B cell (primary cell): ENCODE measurements at places on chromosomes 12 and 14. TPM values are rescaled to one million over a fixed set of nuclear protein-coding genes. Genes with fewer than 3 reads are reported as not detected.

DNA sequence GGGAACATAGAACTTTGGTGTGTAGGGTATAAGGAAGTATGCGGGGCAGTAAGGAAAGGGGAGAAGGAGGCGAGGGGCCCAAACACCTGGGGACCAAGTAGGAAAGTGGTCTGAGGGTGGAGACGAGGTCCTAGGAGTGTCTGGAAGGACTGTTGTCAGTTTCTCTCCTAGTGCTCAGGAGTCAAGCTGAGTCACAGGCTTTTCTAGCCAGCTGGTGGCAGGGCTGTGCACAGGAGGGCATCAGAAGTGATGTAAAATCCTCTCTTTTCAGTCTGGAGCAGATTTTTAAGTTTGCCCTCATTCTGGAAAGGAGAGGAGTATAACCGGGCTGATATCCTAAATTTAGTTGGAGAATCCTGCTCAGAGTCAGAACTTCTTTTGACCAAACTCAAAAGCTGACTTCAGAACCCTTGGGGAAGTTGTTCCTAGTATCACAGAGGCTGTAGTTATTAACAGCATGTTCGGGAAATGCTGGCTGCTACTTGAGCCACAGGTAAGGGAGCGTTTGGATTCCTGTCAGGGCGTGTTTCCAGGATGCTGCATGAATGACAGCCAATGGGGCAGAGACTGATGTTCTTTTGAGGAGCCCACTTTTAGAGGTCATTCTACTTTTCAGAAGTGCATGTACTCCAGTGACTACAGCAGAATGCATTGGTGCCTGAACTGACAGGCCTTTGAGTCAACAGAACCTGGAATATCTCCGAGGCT lies 19.3 kb downstream of the ZNF664 start:
- no peak for DNase-seq

DNA sequence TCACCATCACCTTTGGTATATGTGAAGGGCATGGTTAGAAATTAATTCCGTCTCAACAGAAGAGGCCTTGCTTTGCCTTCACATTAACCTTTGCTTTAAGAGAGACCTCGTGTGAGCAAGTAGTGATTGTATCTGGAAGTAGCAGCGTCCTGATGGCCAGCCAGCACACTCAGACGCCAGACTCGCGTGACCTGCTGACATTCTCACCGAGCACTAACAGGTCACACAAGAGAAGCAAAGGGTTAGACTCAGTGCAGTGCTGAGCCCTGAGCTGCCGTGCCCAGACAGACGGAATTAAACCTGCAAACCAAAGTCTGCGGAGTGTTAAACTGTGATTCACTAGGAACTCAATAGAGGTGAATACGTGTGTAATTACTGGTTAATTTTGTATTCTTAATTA lies 40.1 kb upstream of the MMP17 start:
- DNase-seq: no peak

- DNase-seq: no peak
Observed at GRCh38 chr12:3077572-3078081, 448 bp downstream of the TSPAN9 start.

DNA sequence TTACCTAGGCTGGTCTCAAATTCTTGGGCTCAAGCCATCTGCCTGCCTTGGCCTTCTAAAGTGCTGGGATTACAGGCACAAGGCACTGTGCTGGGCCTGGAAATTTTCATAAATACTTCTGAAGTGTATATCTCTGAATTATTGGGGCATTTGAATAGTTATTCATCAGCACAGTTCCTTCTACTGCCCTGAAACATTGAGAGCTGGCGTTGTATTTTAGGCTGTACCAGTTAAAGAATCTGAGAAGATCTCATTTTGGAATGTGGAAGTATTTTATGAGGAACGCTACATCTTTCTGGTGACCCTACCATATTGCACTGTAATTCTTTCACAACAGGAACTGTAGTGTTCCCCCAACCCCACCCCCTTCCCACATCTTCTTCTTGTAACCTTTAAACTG lies 349.0 kb upstream of the RGS6 start:
- no peak for DNase-seq

Gene OR4K17
- not detected in 2 replicates for polyA plus RNA-seq

Gene KRT79
- not detected in 2 replicates for polyA plus RNA-seq
